ENCODE measurements at places on chromosomes 5 and 9. TPM values are rescaled to one million over a fixed set of nuclear protein-coding genes. Genes with fewer than 3 reads are reported as not detected.

DNA sequence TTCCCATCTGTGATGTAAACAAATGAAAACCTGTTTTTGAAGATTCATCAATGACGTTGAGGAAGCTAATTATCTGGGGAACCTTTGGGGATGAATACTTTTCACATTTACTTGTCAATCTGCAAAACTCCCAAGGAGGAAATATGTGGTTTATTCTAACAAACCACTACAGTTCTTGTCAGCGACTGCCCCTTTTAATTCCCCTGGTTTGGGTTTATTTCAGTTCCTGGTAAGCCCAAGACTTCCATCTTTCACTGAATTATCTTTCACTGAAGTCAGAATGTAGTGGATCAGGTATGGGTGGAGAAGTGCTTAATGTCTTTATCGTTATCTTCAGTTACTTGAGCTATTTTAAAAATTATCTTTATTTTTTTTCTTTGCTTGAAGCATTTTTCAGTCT lies 40.2 kb downstream of the TLR4 start:
- no peaks in the 10 kb centered on the region for H3K4me1 ChIP-seq
- no peaks in the 10 kb centered on the region for H3K27me3 ChIP-seq
- no peak for DNase-seq
- no peaks in the 10 kb centered on the region for H3K36me3 ChIP-seq
- no peak overlapping the region for H3K27ac ChIP-seq

GRCh38 chr9:90307167-90307833 lies 335.3 kb downstream of the DIRAS2 start:
- H3K36me3 ChIP-seq: no peaks in the 10 kb centered on the region
- peaks cover 6% of the 10 kb centered on the region for H3K4me1 ChIP-seq
- DNase-seq: no peak
- no peaks in the 10 kb centered on the region for H3K27me3 ChIP-seq

GRCh38 chr5:105877592-105877991 lies 1793.1 kb downstream of the EFNA5 start:
- no peak for DNase-seq
- H3K4me3 ChIP-seq: no peak overlapping the region
- H3K27ac ChIP-seq: no peak overlapping the region
- no peaks in the 10 kb centered on the region for H3K4me1 ChIP-seq

GRCh38 chr5:59487772-59488729 lies 405.5 kb downstream of the PDE4D start:
- peaks cover 41% of the 10 kb centered on the region for H3K4me1 ChIP-seq
- no peaks in the 10 kb centered on the region for H3K27me3 ChIP-seq
- DNase-seq: no peak
- H3K4me3 ChIP-seq: no peak overlapping the region

DNA sequence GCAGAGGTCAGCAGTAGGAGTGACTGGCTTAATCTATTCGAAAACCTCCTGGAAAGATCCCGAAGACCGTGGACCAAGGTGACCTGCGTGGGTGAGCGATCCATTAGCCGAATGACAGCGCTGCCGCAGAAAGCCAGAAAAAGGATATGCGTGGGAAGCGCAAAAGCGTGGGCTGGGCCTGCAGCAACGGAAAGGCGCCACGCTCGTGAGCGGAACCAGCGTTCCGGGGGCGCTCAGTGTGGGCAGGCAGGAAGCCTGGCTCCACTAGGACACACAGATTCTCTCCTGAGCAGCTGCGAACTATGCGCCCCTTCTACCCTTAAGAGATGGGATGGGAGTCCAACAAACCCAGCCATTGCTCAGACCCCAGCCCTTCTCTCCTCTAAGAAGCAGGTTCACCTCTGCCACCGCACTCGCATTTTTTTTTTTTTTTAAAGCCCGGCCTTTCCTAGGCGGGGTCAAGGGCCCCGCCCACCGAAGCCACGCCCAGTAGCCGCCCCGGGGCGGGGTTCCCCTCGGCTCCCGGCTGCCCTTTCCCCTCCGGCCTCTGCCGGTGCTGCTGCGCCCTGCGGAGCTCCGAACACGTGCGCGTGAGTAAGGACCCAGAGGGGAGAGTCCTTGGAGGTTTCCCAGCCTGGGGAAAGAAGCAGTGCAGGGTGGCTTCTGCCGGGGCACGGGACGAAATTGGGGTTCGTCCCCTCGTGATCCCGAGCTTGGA lies 19.8 kb upstream of the MATR3 start:
- H3K36me3 ChIP-seq: no peaks in the 10 kb centered on the region
- H3K27me3 ChIP-seq: no peaks in the 10 kb centered on the region
- H3K4me1 ChIP-seq: peaks cover 44% of the 10 kb centered on the region
- peak overlapping the region; percentile 74 for H3K4me3 ChIP-seq

DNA sequence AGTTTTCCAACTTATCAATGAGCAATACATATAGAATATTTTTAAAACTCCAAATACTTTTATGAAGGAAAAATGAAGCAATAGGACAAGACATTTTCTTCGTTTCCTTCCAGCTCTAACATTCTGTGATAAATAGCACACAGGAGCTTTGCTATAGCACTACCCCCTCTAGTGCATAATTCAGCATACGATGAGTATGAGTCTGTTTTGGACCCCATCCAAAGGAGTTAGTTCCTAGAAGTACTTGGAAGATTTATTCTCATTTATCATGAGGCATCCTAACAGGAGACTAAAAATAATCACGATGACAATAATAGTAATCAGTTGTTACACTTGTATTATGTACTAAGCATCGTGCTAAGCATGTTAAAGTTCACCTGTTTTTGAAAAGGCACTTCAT lies 1061.3 kb upstream of the DMAC1 start:
- H3K4me3 ChIP-seq: no peak overlapping the region
- H3K27me3 ChIP-seq: peaks cover 12% of the 10 kb centered on the region
- H3K36me3 ChIP-seq: no peaks in the 10 kb centered on the region
- DNase-seq: no peak
- peaks cover 31% of the 10 kb centered on the region for H3K4me1 ChIP-seq

GRCh38 chr5:141560725-141561483 lies 57.9 kb downstream of the DIAPH1 start:
- peaks cover 4% of the 10 kb centered on the region for H3K36me3 ChIP-seq
- H3K27ac ChIP-seq: peak overlapping the region; percentile 98
- no peaks in the 10 kb centered on the region for H3K27me3 ChIP-seq
- H3K4me3 ChIP-seq: peak overlapping the region; percentile 62

DNA sequence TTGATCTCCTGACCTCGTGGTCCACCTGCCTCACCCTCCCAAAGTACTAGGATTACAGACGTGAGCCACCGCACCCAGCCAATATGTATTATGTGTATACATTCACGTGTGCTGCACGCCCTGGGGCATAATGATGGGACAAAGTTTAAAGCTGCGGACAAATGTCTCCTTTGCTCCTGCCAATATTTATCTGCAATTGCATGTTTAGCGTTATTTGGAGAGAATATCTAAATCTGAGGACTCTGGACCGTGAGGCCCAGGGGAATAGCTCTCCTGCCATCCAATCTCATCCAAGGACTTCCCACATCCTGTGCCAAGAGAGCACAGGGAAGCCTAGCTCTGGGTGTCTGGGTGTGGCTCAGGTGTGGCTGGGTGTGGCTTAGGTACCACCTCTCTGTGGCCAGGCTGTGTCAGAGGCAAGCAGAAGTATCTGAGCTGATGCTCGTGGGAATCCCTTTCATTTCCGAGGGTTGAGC lies 6.9 kb upstream of the BOD1 start:
- DNase-seq: no peak
- peaks cover 18% of the 10 kb centered on the region for H3K4me1 ChIP-seq
- H3K4me3 ChIP-seq: no peak overlapping the region
- H3K36me3 ChIP-seq: no peaks in the 10 kb centered on the region
- no peaks in the 10 kb centered on the region for H3K27me3 ChIP-seq

- H3K4me3 ChIP-seq: no peak overlapping the region
- no peak for DNase-seq
- H3K27me3 ChIP-seq: no peaks in the 10 kb centered on the region
- peaks cover 70% of the 10 kb centered on the region for H3K4me1 ChIP-seq
- H3K36me3 ChIP-seq: no peaks in the 10 kb centered on the region
Measured at GRCh38 chr9:109793921-109794320, 13.9 kb downstream of the PALM2AKAP2 start.

- H3K27ac ChIP-seq: peak overlapping the region; percentile 0
- no peak overlapping the region for H3K4me3 ChIP-seq
- DNase-seq: no peak
- peaks cover 21% of the 10 kb centered on the region for H3K4me1 ChIP-seq
- H3K36me3 ChIP-seq: no peaks in the 10 kb centered on the region
- H3K27me3 ChIP-seq: no peaks in the 10 kb centered on the region
Measured at GRCh38 chr5:164203581-164204225, 698.3 kb downstream of the MAT2B start.

DNA sequence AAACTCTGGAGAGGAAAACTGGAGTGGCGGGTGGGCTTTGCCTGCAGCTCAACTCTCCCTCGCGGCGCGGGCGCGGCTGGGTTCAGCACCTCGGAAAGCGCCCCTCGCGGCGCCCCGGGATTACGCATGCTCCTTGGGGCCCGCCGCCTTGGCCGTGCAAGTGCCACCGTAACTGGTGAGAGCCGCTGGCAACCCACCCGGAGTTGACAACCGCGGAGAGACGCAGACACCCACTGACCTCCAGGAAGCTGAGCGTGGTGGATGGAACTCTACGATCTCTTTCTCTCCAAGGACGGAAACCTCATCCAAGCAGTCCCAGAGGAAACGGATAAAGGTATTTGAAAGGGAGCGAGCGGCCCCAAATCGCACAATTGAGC lies 194 bp upstream of the RXFP3 start:
- peak overlapping the region; percentile 83 for H3K4me3 ChIP-seq
- peaks cover 18% of the 10 kb centered on the region for H3K27me3 ChIP-seq
- no peak overlapping the region for H3K27ac ChIP-seq
- H3K36me3 ChIP-seq: no peaks in the 10 kb centered on the region
- peak; percentile 93 for DNase-seq

- DNase-seq: no peak
- no peaks in the 10 kb centered on the region for H3K27me3 ChIP-seq
- H3K36me3 ChIP-seq: peaks cover 2% of the 10 kb centered on the region
- no peak overlapping the region for H3K4me3 ChIP-seq
- H3K27ac ChIP-seq: no peak overlapping the region
- H3K4me1 ChIP-seq: peaks cover 68% of the 10 kb centered on the region
Measured at GRCh38 chr5:84260939-84261338, 123.7 kb downstream of the EDIL3 start.

- peaks cover 20% of the 10 kb centered on the region for H3K4me1 ChIP-seq
- H3K27ac ChIP-seq: no peak within 1 kb of the TSS
- no peak for DNase-seq
Measured at GRCh38 chr9:34662526-34663302, at the start of gene CCL27. CCL27 (minus strand) TSS chr9:34662657; CDS start chr9:34662633, 24 bp downstream.

DNA sequence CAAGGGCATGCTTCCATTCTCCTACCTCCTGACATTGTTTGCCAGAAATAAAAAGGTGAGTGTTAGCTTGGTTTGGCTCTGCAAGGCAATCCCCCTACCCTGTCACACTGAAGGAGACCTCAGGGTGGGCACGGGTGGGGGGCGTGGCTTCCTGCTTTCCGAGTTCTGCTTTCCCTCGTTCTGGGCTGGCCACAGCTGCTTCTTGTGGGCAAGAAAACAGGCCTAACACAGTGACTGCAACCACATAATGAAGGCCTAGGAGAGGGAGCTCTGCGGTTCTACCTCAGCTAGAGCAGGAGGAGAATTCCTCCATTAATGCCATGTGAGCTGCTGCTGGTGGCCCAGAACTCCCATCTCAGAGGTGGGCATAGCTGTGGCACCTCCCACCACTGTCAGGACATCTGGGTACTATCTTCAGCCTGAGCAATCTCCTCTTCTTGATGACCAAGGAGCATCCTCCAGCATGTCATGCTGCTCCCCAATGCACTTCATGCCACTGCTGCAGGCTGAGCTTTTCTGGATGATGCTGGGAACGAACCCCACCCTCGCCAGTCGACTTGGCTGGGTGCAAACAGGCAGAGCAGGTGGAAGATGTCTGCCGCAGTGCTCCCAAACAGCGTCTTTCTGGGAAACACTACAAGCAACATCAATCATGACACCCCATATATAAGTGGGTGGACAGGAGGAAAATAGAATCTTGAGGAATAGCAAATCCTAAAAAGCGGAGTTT lies 139.5 kb upstream of the RAPGEF1 start:
- peaks cover 11% of the 10 kb centered on the region for H3K36me3 ChIP-seq
- H3K4me3 ChIP-seq: no peak overlapping the region
- no peaks in the 10 kb centered on the region for H3K27me3 ChIP-seq
- DNase-seq: no peak
- no peaks in the 10 kb centered on the region for H3K4me1 ChIP-seq
- H3K27ac ChIP-seq: no peak overlapping the region

DNA sequence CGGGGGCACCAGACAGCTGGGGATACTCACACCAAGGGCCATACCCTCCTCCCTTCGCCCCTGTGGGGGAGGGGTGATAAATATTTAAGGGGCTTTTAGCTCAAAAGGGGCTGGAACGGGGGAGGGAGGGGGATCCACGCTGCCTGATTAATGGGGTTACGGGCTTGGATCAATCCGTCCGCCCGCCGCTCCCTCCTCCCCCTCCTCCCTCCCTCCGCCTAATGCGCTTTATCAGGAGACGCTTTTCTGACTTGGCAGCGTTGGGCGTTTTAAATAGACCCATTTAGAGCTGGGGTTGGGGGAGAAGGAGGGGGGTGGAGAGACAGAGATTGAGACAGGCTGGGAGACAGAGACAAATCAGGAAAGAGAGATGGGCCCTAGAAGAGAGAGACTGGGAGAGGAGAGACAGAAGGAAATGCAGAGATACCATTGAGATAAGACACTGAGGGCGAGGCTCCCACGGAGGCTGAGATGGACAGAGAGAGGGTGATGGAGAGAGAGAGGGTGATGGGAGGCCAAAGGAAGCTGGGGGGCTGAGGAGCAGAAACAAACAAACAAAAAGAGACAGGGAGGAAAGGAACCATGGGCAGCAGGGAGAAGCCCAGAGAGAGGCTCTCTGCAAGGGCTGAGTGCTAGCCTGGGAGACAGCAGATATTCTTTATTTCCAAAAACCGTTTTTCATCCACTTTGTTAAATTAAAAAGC lies 10.3 kb downstream of the CNTFR start:
- H3K4me3 ChIP-seq: no peak overlapping the region
- no peak overlapping the region for H3K27ac ChIP-seq

GRCh38 chr5:137220523-137220927 lies 278.6 kb downstream of the SPOCK1 start:
- H3K4me1 ChIP-seq: peaks cover 20% of the 10 kb centered on the region
- H3K4me3 ChIP-seq: no peak overlapping the region
- no peak for DNase-seq
- H3K36me3 ChIP-seq: no peaks in the 10 kb centered on the region

- no peak overlapping the region for H3K4me3 ChIP-seq
- peaks cover 7% of the 10 kb centered on the region for H3K4me1 ChIP-seq
- peaks cover 75% of the 10 kb centered on the region for H3K27me3 ChIP-seq
- no peak overlapping the region for H3K27ac ChIP-seq
- H3K36me3 ChIP-seq: peaks cover 4% of the 10 kb centered on the region
- DNase-seq: no peak
Measured at GRCh38 chr9:130291474-130291873, 25.9 kb downstream of the HMCN2 start.

GRCh38 chr9:78097541-78097940 lies 65.9 kb upstream of the GNAQ start:
- H3K4me3 ChIP-seq: no peak overlapping the region
- peaks cover 14% of the 10 kb centered on the region for H3K27me3 ChIP-seq
- H3K4me1 ChIP-seq: no peaks in the 10 kb centered on the region
- H3K36me3 ChIP-seq: no peaks in the 10 kb centered on the region

- DNase-seq: no peak
- H3K27me3 ChIP-seq: no peaks in the 10 kb centered on the region
- H3K4me1 ChIP-seq: no peaks in the 10 kb centered on the region
Measured at GRCh38 chr5:8714198-8714597, 831.7 kb downstream of the SEMA5A start.

Gene LCN15
- not detected for total RNA-seq

Gene SOX30
- not detected for total RNA-seq

Gene CCDC187
- total RNA-seq: not detected

Gene MTRR
- total RNA-seq: 37.2 TPM

Gene PLAC8L1
- 0.97 TPM for total RNA-seq

Gene OGN
- total RNA-seq: 27.4 TPM

Gene PCDHGA11
- 1.3 TPM for total RNA-seq

Gene PGM5
- not detected for total RNA-seq

Gene RNF130
- total RNA-seq: 43.4 TPM

Gene TICAM2
- total RNA-seq: 4.0 TPM

Gene SELENOP
- total RNA-seq: 0.20 TPM

Gene CNTLN
- 10.9 TPM for total RNA-seq

Gene PCDHAC1
- total RNA-seq: 5.8 TPM
